Thyroid gland (tissue), 4 donors: ENCODE measurements at places on chromosomes 11 and 22. TPM values are rescaled to one million over a fixed set of nuclear protein-coding genes. Genes with fewer than 3 reads are reported as not detected.

The POLD4 gene
- total RNA-seq = 48.5 TPM

DNA sequence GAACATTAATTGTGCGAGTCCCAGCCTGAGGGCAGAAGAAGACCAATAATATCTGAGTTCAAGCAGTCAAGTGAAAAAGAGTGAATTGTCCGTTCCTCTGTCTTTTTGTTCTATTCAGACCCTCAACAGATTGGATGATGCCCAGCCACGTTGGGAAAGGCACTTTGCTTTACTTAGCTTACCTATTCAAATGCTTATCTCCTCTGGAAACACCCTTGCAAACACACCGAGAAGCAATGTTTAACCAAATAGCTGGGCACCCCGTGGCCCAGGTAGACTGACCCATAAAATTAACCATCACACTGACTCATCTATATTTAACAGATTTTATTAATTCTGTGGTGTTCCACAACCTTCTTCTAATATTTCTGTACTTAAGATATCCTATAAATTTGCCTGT lies 9.3 kb downstream of the OOSP4A start:
- no peak for DNase-seq
- H3K27me3 ChIP-seq = no peaks in the 10 kb centered on the region
- H3K4me3 ChIP-seq = no peak overlapping the region
- no peaks in the 10 kb centered on the region for H3K36me3 ChIP-seq
- H3K27ac ChIP-seq = no peak overlapping the region
- H3K4me1 ChIP-seq = no peaks in the 10 kb centered on the region

The TMEM126B gene
- 64.8 TPM for total RNA-seq

GRCh38 chr11:79663017-79663416 lies 222.2 kb upstream of the TENM4 start:
- DNase-seq = no peak
- H3K36me3 ChIP-seq = no peaks in the 10 kb centered on the region
- no peaks in the 10 kb centered on the region for H3K27me3 ChIP-seq

DNA sequence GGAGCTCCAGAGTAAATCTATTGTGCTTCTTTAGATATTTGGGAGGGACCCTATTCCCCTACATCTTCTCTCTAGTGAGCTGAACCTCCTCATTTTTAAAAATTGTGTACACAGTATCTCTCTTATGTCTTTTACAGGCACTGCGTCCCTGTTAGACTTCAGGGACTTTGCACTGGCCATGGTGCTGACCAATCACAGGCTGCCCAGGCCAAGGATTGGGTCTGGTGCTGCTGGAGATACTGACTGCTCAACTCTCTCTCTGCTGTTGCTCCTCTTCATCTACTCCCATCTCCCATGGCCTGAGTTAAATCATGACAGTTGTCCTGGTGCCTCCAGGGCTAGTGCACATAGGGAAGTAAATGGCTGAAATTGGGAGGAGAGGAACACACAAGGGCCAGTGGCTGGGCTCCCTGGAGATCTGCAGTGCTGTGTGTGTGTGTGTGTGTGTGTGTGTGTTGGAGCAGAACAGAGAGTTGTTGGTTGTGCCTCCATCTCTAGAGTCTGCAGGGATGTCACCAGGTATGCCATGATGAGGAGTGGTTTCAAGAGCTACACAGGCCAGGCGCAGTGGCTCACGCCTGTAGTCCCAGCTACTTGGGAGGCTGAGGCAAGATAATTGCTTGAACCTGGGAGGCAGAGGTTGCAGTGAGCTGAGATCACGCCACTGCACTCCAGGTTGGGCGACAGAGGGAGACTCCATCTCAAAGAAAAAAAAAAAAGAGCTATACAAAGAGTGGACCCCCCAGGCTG lies 155.3 kb downstream of the ST3GAL4 start:
- no peaks in the 10 kb centered on the region for H3K36me3 ChIP-seq
- H3K27me3 ChIP-seq = no peaks in the 10 kb centered on the region
- no peak for DNase-seq

- no peaks in the 10 kb centered on the region for H3K4me1 ChIP-seq
- no peak overlapping the region for H3K27ac ChIP-seq
- no peaks in the 10 kb centered on the region for H3K36me3 ChIP-seq
- no peak overlapping the region for H3K4me3 ChIP-seq
Measured at GRCh38 chr11:9605742-9606141, 32.3 kb downstream of the WEE1 start.

GRCh38 chr11:92240916-92241315 lies 16.3 kb downstream of the FAT3 start:
- DNase-seq = no peak
- H3K27me3 ChIP-seq = no peaks in the 10 kb centered on the region

- H3K4me1 ChIP-seq = no peaks in the 10 kb centered on the region
- H3K4me3 ChIP-seq = no peak overlapping the region
- no peak for DNase-seq
- H3K27me3 ChIP-seq = no peaks in the 10 kb centered on the region
- no peak overlapping the region for H3K27ac ChIP-seq
- H3K36me3 ChIP-seq = no peaks in the 10 kb centered on the region
Measured at GRCh38 chr11:25900814-25901213, 431.1 kb upstream of the ANO3 start.
